ENCODE measurements at places on chromosomes 1 and 21.

- DNase-seq, result no peak
Observed at GRCh38 chr1:154855186-154855851, 14.8 kb downstream of the KCNN3 start.

GRCh38 chr1:23585321-23586022 lies 26.2 kb upstream of the ID3 start:
- DNase-seq, result peak; percentile 99

GRCh38 chr1:226625326-226625725 lies 76.8 kb downstream of the STUM start:
- DNase-seq, result no peak

DNA sequence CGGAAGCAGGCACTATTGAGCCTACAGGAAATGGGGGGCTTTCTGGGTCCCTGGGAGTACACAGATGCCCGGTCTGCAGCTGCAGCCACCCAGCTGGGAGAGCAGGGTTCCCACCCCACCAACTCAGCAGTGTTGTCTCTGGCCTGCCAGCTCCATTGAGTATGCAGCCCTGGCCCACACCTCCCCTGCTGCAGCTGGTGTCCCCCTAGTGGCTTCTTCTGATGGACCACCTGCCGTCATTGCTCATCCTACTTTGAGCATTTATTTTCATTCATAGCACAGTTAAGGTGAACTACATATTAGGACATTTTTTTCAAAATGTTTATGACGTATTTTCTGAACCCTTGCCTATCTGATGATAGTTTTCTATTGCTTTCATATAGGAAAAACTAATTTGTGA lies 189.8 kb upstream of the LYPLAL1 start:
- no peak for DNase-seq

DNA sequence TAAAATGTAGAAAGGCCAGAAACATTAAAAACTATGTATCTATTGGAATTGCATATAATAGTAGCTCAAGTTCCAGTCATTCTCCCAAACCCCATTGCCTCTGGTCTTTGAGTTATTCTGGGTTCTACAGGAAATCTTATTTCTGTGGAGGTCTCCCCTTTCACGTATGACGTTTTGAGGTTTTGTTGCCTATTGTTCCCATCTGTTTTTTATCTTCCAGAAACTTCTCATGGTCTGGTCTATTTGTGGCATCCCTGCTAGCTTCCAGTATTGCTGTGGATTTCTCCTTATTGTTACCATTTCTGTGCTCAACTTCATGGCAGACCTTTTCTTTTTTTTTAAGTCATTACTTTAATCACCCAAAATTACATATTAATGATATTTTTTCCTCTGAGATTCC lies 43.3 kb downstream of the DTL start:
- DNase-seq, result no peak

DNA sequence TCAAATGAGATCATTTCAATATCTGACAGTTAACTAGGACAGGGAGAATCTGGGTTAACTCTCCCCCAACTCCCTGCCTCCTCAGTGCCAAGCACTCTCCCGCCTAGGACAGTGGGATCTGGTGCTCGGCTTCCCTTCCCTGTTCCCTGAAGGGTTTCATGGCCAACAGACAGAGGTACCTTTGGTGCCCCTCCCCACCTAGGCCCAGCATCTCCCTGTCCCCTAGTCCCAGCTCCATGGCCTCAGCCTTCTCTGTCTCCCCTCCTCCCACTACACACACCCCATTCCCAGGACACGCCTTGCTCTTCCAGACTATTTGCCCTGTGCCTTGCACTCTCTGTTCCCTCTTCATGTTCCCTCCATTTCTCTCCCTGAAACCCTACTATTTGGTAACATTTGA lies 77.1 kb downstream of the CD247 start:
- DNase-seq, result no peak

GRCh38 chr1:111503585-111504060 lies at the start of the genes ADORA3 and TMIGD3:
TSS of gene ADORA3 (minus strand) at chr1:111503633. CDS start at chr1:111503354, 279 bp downstream.
TSS of gene TMIGD3 (minus strand) at chr1:111503633. CDS start at chr1:111503354, 279 bp downstream.
- no peak for DNase-seq

GRCh38 chr1:234639961-234640360 lies 30.0 kb upstream of the IRF2BP2 start:
- DNase-seq, result no peak

- no peak for DNase-seq
Observed at GRCh38 chr1:204475656-204476432, 18.8 kb downstream of the PIK3C2B start.

DNA sequence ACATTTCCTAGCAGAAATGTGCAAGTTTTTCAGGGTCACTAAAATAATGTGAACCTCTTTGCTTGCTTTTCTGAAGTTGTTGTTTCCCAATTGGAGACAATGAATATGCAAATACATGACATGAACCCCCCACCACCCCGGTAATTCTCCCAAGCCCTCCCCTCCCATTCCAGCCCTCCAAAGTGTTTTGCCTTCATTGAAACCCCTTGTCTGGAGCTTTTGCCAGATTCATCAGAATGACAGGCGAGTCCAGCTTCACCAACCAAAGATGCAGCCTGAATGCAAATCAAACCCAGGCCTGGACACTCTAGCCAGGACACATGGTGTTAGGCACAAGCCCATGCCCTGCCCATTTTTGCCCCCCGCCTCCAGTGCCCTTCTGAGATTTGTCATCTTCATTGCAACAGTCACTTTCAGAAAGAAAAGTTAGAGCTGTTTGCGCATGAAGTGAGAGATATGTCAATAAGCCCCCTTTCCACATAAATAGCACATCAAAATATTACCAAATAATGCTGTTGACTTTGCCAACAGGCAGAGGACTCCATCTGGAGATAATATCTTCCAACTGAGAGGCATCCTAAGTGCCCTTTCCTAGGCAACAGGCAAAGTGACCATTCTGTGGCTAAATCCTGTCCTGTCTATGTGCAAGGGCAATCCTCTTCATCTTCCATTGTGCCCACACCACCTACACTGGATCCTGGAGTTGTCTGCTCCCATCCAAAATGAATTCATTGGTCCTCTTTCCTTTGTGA lies 145.6 kb upstream of the NFIA start:
- no peak for DNase-seq

DNA sequence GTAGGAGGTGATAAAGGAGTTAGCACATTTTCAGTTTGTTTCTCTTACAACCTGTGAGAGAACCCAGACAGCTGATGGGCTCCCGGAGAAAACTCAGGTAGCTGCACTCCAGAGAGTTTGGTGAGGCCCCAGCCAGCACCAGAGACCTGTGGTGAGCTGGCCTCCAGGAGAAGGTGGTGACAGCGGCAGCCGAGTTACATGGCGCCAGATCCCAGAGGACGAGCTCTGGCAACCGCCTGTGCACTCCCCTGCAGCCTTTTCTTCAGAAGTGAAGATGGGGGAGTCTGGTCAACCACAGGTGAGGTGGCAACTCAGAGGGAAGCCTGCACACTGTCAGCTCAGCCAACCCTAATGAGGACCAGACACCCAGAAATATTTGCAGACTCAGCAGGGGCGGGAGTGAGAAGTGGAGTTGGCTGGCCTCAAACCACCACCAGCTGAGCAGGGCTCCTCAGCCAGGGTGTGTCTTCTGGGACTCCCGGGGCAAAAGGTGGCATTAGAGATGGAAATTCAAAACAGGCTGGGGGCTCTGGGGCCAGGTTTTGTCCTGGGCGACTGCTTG lies 209.7 kb downstream of the SETD4 start:
- peak; percentile 43 for DNase-seq

DNA sequence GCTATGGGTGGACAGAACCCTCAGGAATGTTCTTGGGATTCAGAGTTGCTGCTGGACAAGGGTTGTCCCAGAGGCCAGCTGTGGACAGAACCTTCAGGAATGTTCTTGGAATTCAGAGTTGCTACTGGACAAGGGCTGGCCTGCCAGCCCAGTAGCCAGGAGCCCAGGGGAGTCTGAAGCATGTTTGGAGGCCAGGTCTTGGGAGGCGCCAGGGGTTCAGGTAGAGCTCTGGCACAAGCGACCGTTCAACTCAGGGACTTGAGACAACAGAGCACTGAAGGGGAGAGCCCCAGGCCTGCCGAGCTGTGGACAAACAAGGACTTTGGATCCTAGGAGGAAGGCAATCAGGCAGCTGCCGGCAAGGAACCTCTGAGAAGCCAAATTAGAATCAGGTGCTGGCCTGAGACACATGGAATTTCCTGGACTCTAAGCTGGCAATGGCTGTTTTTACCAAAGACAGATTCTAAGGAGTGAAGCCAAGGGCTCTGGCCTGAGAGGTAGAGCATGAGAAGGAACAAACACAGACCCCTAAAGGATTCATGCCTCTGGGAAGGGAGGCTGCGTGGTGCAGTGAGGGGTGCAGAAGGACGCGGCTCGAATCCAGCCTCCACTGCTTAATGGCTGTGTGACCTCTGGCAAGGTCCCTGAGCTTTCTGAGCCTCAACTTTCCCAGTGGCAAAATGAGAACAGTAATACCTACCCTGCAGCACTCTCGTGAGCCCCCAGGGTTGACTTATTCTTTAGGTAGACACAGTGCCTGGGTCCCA lies 13.4 kb downstream of the PLA2G5 start:
- DNase-seq, result no peak

DNA sequence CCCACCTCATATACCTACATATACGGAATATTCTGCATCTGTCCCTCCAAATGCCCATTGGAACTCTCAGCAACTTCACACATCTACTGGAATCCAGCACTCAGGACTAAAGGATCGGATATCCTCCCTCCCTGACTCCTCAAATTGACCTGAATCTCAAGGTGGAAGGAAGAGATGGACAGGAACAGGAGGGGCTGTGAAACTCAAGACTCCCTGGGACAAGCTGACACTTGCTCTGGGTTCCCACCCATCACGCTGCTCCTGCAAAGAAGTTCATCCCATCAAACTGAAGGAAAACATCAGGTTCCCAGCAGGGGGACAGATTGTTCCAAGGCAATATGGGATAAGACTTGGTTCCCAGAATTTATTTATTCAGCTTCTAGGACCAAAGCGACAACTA lies 30.3 kb upstream of the TIAM1 start:
- no peak for DNase-seq

- peak; percentile 8 for DNase-seq
Observed at GRCh38 chr1:48619539-48619938, 147.5 kb upstream of the SPATA6 start.

DNA sequence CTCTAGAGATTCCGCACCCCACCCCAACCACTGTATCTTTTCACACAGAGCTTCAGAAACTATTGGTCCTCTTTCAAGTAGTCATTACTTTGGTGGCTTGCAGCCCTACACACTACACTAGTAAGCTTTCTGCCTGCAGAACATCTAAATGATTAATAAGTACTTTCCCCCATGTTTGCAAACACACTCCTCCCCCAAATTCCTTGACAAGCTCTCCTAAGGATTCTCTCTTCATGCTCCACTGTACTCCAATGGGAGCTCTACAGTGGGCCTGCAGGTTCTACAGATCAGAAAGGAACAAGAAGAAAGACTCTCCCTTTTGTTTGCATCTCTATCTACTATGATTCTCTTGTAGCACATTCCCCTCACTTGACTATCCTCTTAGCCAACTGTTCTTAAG lies 16.3 kb upstream of the NUF2 start:
- DNase-seq, result no peak

DNA sequence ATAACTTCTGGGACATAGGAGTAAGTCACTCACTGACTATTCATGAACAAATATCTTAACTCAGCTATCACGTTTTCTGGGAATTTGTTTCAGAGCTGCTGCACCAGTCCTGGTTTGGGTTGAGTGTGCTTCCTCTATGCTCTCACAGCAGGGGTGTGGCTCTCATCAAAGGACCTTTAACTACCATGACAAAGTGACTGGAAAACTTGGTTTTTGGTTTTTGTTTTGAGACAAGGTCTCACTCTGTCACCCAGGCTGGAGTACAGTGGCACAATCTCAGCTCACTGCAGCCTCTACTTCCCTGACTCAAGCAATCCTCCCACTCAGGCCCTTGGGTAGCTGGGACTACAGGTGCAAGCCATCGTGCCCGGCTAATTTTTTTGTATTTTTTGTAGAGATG lies 4.1 kb downstream of the ILDR2 start:
- DNase-seq, result no peak

DNA sequence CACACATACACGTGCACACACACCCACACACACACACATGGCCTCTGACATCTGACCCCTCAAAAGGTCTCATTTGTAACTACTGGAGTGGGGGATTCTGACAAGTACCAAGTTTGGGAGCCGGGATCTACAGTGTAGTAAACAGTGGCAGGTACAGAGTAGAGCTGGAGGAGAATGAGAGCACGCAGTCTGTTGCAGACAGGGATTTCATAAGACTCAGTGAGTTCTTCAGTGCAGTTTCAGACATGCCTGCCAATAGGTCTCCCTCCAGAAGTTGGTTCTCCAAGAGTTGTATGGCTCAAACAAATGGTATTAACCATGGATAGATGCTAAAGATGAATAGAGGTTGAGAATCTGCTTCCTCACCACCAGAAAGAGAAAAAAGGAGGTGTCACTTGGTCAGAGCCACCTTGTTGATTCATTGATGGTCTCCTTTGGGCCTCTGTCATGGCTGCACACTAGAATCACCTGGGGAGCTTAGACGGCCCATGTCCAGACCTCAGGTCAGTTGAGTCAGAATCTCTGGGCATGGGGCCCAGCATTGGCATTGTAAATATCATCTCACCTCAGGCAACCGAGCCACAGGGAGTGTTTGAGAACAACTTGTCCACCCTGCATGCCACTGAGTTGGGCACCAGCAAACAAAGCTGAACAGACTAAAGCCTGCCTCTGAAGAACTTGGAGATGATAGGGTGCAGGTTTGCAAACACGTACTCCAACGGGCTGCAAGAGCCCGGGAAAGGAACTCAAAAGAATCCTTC lies 122.1 kb downstream of the EDEM3 start:
- DNase-seq, result no peak

GRCh38 chr1:84849357-84849975 lies 43.5 kb downstream of the LPAR3 start:
- no peak for DNase-seq

DNA sequence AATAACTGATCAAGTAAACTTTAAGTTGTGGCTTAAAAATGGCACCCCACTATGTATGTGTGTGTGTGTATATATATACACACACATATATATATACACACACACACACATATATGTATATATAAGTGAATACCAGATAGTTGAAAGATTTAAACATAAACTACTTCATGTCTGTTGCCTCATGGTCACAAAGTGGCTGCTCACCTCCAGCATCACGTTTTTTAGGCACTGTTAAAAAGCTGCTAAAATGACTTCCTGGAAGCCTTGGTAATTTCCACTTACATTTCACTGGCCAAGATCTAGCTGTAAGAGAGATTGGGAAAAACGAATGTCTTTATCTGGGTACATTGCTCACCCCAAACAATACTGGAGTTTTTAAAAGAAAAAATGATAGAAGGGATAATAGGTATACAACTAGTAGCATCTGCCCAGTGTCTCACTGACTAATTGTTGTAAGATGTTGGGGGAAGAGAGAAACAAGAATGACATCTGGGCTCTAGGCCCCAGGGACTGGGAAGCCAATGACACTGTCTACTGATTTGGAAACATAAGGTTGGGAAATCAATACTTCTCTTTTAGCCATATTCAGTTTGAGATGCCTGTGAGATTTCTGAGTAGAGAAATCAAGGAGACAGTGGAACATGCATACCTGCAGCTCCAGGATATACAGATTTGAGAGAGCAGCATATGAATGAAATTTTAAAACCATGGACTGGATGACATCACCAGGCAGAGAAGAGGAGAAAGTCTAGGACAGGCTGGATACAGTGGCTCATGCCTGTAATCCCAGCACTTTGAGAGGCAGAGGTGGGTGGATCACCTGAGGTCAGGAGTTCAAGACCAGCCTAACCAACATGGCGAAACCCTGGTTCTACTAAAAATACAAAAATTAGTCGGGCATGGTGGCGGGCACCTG lies 42.8 kb downstream of the CLDN14 start:
- peak; percentile 15 for DNase-seq

- DNase-seq, result no peak
Observed at GRCh38 chr21:33345751-33346238, 21.0 kb downstream of the IFNAR1 start.

Data from fibroblast of mammary gland (primary cell).